MCF 10A (cell line): ENCODE measurements at places on chromosomes 6 and 20.

- DNase-seq, result peak; percentile 14
These were observed 80.2 kb downstream of the PREP start for GRCh38 chr6:105322499-105323225.

- no peak for DNase-seq
These were observed 164.7 kb upstream of the AGPAT4 start for GRCh38 chr6:161438430-161439030.

DNA sequence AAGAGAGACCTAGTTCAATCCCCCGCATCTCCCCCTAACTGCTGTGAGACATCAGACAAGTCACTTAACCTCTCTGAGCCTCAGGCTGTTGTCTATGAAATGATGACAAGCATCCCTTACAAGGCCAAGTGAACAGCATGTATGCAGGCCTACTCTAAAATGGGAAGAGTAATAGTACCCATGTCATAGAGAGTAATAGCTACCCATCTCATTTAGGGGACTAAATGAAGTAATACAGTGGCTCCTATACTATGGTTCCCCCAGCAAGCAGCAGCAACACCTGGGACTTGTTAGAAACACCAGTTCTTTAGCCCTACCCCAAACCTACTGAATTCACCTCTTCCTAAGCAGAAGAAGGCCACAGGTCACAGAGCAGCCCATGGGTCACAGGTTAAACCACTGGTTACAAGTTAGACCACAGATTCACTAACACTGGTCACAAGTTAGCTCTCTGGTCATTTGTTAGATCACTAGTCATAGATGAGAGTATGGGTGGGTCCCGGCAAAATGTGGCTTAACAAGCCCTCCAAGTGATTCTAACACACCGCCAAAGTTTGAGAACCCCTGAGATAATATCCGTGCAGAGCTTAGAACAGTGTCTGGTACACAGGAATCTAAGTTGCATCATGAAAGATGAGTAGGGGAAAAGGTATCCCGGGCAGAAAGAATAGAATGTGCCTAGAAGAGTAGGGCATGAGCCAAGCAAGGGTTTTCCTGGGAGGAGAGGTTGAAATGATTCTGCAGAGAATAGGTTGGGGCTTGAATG is 1.4 kb downstream of the DEFB124 start:
- no peak for DNase-seq

DNA sequence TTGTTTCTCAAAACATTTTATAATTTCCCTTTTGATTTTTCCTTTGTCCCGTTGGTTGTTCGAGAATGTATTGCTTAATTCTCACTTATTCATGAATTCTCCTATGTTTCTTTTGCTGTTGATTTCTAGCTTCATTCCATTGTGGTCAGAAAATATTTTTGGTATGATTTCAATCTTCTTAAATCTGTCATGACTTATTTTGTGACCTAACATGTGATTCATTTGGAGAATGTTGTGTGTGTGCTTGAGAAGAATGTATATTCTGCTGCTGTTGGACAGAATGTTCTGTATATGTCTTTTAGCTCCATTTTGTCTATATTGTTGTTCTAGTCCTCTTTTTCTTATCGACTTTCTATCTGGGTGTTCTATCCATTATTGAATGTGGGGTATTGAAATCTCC is 286.2 kb upstream of the RNF217 start:
- peak; percentile 59 for DNase-seq

- no peak for DNase-seq
These were observed 42.8 kb downstream of the SLC35B3 start for GRCh38 chr6:8392569-8392968.
